ENCODE measurements at places on chromosomes 2 and 18. TPM values are rescaled to one million over a fixed set of nuclear protein-coding genes. Genes with fewer than 3 reads are reported as not detected.

DNA sequence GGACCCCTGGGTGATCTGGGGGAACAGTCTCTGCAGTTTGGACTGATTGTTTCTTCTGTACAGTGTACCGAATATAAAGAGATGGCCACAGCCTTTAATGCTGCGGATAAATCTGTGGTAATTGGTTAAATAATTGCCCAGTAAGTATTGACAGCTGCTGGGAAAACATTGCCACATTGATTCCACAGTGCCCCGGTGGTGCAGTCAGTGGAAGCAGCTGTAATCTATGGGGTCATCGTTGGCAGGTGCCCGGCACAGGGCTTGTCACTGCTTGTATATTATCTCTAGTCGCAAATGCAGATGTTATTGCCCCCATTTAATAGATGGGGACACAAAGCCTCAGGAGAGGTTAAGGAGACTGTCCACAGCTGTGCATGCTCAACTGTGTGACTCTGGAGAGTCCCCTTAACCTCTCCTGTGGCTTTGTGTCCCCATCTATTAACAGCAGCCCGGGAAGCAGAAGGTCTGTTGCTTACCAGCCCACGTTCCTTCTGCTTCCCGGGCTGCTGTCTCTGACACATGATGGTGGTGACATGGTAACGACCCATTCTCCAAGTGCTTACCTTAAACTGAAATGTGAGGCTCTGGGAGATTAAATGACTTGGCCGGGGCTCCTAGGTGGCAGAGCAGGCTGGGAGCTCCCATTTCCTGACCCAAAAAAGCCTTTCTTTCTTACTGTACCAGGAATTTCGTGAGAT is 76.9 kb downstream of the NCK2 start:
- H3K27ac ChIP-seq = no peak overlapping the region
- H3K4me1 ChIP-seq = 0 out of 2 replicates have a peak, but pooled peaks cover 2% of the 10 kb centered on the region
- no peaks in the 10 kb centered on the region for H3K27me3 ChIP-seq

GRCh38 chr18:44195394-44196140 is 485.1 kb upstream of the SETBP1 start:
- H3K4me3 ChIP-seq = no peak overlapping the region
- no peak overlapping the region for H3K27ac ChIP-seq
- no peaks in the 10 kb centered on the region for H3K27me3 ChIP-seq
- H3K4me1 ChIP-seq = no peaks in the 10 kb centered on the region

DNA sequence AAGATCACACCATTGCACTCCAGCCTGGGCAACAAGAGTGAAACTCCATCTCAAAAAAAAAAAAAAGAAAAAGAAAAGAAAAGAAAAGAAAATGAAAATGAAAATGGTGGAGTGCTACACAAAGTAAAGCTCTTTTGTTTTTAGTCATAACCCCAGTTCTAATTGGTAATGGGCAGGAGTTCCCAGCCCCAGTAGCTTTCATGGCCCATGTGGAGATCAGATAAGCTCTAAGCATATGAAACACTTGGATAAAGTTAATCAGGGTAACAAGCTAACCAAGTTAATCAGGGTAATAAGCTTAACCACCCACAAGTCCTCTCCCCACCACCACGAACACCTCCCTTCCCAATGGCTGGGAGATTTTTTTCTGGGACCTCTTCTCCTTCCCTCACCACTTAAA is 240.8 kb downstream of the BCL11A start:
- no peaks in the 10 kb centered on the region for H3K36me3 ChIP-seq
- no peaks in the 10 kb centered on the region for H3K27me3 ChIP-seq
- no peak overlapping the region for H3K27ac ChIP-seq

The ANKRD36 gene
- 9.1 TPM for total RNA-seq

GRCh38 chr2:134220344-134220974 is 33.4 kb upstream of the MGAT5 start:
- H3K4me1 ChIP-seq = peaks cover 11% of the 10 kb centered on the region
- no peak overlapping the region for H3K4me3 ChIP-seq
- no peaks in the 10 kb centered on the region for H3K36me3 ChIP-seq
- DNase-seq = no peak

DNA sequence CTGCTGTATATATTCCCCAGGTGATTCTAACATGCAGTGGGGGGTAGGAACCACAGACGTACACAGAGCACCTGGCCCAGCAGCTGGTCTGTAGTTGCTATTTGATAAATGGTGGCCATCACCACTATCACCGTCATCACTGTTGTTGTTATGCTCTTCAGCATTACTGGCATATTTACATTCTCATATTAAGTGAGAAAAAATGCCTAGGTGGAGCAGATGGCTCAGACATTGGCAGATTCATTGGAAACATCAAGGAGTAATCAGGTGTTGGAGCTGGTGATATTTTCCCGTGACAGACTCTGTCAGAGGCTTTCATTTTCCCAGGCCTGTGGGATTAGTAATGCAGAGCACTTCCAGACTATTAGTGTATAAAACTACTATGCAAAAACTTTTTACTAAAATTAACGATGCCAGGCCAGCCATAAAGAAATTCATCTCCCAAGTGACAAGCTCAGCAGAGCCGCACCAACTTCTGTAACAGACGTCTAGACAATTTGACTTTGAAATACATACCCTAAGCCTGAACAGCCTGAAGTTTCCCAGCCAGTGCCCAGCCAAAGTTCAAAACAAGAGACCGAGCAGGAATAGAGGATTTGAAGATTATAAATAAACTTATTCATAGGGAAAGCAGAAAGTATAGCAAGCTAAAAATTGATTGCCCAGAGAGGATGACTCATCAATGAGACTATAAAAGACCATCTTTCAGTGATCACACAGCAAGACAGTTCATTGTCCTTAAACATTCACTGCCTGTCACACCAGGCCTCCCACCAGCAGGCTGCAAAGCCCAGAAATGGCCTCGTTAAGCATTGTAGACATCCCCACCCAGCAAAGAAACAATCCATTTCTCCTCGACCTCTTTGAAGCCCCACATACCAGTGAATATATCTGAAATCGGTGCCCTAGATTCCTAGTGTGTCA is 247.4 kb upstream of the CHAC2 start:
- no peak overlapping the region for H3K4me3 ChIP-seq
- no peak overlapping the region for H3K27ac ChIP-seq
- H3K36me3 ChIP-seq = no peaks in the 10 kb centered on the region
- peak; percentile 30 for DNase-seq
- no peaks in the 10 kb centered on the region for H3K4me1 ChIP-seq

DNA sequence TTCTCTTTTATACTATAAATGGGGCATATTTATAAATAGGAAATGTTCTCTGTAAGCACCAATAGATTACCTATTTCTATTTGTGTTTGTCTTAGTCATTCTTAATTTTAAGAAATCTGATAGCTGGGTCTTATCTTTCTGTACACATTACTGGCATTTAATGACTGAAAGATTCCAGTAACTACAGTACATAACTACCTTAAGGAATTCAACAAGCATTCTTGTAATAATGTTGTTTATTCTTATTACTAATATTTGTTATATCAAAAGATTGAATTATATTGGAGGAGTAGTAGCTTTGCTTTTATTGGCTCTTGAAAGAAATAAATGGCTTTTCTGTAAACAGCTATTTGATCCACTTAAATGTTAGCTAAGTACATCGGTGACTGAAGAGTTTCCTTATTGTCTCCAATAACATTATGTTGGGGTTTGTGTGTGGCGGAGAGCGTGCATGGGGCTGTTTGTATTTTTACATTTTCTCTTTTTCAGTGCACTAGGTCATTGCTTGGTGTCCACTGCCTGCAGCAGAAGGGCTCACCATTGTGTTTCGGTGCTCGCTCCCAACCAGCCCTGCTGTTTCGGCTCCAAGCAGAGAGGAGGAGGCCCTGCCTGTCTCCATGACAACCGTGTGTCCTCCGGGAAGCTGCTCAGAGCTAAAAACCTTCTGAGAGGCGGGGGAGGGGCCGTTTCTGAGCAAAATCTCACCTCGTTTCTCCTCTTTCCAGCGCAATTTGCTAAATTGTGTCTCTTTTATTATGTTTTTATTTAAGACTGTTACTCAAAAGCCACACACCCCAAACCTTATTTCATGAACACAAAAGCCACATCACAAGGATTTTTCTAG is 112.5 kb upstream of the SLC38A11 start:
- no peaks in the 10 kb centered on the region for H3K27me3 ChIP-seq
- DNase-seq = peak; percentile 93
- peak overlapping the region; percentile 76 for H3K4me3 ChIP-seq

GRCh38 chr2:44553456-44553855 is 191.7 kb downstream of the CAMKMT start:
- no peak for DNase-seq
- peaks cover 3% of the 10 kb centered on the region for H3K4me1 ChIP-seq
- H3K27ac ChIP-seq = no peak overlapping the region
- H3K27me3 ChIP-seq = no peaks in the 10 kb centered on the region
- H3K36me3 ChIP-seq = peaks cover 7% of the 10 kb centered on the region

The FBXO48 gene
- 1.3 TPM for total RNA-seq

DNA sequence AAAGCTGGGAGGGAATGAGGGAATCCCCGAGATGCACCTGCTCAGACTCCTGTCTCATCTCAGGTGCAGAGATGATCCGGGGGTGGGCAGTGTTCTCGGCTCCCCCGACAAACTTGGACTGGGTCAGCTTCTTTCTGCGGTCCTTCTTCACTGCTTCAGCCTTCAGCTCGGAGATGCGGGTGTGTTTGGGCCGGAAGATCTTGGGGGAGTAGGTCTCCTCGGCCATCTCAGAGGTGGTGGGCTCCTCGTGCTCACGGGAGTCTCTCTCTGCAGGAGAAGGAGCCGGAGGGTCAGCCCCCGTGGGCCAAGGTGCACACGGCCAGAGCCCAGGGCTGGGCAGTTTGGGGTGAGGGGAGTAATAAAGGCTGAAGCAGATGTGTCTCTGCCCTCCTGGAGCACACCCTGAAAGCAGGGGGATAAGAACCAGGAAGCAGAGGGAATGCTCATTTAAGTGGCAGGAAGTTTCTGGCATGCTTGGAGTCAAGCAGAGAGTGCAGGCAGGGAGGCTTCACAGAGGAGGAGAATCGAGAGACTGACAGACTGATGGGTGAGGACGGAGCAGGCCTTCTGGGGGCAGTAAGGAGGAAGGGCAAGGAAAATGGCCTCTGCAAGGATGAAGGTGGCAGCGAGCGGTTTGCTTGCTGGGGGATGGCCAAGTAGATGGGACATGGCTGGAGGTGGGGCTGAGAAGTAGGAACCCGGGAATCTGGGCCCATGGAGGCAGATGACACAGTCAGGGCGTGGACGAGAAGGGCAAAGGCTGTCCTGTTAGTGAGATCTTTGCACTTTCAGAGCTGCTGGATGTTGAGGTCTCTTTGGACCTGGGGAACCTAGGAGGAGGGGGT is 16.3 kb downstream of the IGFBP5 start:
- H3K36me3 ChIP-seq = no peaks in the 10 kb centered on the region
- DNase-seq = no peak
- H3K4me1 ChIP-seq = peaks cover 5% of the 10 kb centered on the region
- H3K4me3 ChIP-seq = no peak overlapping the region
- no peak overlapping the region for H3K27ac ChIP-seq

GRCh38 chr2:223500709-223501108 is 101.5 kb downstream of the SCG2 start:
- H3K36me3 ChIP-seq = no peaks in the 10 kb centered on the region
- no peak overlapping the region for H3K4me3 ChIP-seq
- H3K4me1 ChIP-seq = no peaks in the 10 kb centered on the region

The SIX3 gene
- 0.55 TPM for total RNA-seq

- H3K4me1 ChIP-seq = no peaks in the 10 kb centered on the region
- no peaks in the 10 kb centered on the region for H3K36me3 ChIP-seq
- no peak overlapping the region for H3K27ac ChIP-seq
- DNase-seq = no peak
- no peaks in the 10 kb centered on the region for H3K27me3 ChIP-seq
- no peak overlapping the region for H3K4me3 ChIP-seq
Measured at GRCh38 chr2:120421126-120421829, 75.3 kb downstream of the INHBB start.

DNA sequence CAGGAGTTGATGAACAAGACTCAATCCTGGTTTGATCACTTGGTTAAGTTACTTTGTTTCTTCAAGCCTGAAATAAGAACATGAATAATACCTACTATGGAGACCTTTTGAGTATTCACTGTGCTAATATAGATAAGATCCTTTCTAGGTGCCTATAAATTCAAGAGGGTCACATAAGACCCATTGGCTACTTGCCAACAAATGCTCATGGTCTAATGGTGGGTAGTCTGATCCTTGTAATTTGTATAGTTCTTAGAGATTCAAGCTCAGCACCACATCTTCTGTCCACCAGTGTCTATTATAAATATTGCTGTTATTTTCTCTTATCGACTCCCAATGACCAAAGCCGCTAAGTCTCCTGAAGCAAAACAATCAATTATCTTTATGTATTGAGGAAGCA is 27.4 kb upstream of the ACSL3 start:
- H3K27me3 ChIP-seq = no peaks in the 10 kb centered on the region
- no peaks in the 10 kb centered on the region for H3K4me1 ChIP-seq
- DNase-seq = no peak
- H3K4me3 ChIP-seq = no peak overlapping the region
- no peaks in the 10 kb centered on the region for H3K36me3 ChIP-seq
- H3K27ac ChIP-seq = no peak overlapping the region

DNA sequence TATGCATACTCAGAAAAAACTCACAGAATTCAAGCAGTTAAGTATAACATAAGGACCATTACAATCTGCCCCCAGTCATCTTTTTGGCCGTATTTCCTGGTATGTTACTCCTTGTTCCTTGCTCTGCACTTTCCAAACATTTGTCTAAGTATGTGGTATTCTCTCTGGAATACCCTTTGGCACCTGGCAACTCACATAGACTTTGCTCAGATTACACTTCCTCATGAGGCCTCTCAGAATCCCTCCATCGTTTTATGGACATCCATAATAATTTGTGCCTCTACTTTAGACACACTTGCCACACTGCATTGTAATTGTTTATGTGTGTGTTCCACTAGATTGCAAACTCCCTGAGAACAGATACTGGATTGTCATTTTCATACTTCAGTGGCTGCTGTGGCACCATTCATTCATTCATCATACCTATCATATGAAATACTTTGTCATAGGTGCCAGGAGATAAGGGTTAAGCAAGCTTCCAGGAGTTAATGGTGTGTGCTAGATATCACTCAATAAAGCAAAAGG is 84.0 kb downstream of the HIBCH start:
- H3K27ac ChIP-seq = no peak overlapping the region
- H3K4me1 ChIP-seq = no peaks in the 10 kb centered on the region
- H3K36me3 ChIP-seq = peaks cover 26% of the 10 kb centered on the region
- no peaks in the 10 kb centered on the region for H3K27me3 ChIP-seq
- H3K4me3 ChIP-seq = no peak overlapping the region

The CDKL4 gene
- total RNA-seq = not detected

- H3K4me1 ChIP-seq = no peaks in the 10 kb centered on the region
- DNase-seq = no peak
Measured at GRCh38 chr2:31203916-31204315, 13.4 kb downstream of the CAPN14 start.

DNA sequence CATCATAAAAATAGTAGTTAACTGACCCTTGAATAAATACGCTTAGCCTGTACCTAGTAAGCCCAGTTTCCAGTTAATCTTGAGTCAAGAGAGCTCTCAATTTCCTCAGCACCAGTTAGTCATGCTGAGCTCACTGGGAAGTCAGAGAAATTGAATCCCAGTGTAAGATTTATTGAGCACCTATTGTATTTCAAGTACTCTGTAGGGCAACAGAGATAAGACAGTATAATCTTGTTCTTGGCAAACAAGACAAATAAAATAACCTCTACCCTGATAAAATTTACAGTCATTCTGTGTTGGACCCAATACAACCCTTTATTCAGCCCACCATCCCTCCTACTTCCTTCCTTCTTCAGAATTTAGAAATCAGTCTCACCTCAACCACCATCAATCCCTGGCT is 71.9 kb upstream of the NRP2 start:
- H3K4me3 ChIP-seq = no peak overlapping the region
- peaks cover 3% of the 10 kb centered on the region for H3K36me3 ChIP-seq
- DNase-seq = no peak

The CFAP65 gene
- 0.18 TPM for total RNA-seq

GRCh38 chr2:150417278-150417677 is 70.2 kb downstream of the RND3 start:
- H3K27me3 ChIP-seq = no peaks in the 10 kb centered on the region
- no peak overlapping the region for H3K4me3 ChIP-seq
- no peak for DNase-seq
- H3K36me3 ChIP-seq = peaks cover 7% of the 10 kb centered on the region
- no peak overlapping the region for H3K27ac ChIP-seq
